Tibial nerve (tissue), 4 donors: ENCODE measurements at places on chromosomes 12 and 14. TPM values are rescaled to one million over a fixed set of nuclear protein-coding genes. Genes with fewer than 3 reads are reported as not detected.

Gene CFAP73
- not detected for total RNA-seq

Gene KLHL33
- total RNA-seq, result 1.2 TPM

Gene LRRC43
- 1.3 TPM for total RNA-seq

Gene RTN1
- 16.1 TPM for total RNA-seq

Gene PROX2
- total RNA-seq, result not detected

DNA sequence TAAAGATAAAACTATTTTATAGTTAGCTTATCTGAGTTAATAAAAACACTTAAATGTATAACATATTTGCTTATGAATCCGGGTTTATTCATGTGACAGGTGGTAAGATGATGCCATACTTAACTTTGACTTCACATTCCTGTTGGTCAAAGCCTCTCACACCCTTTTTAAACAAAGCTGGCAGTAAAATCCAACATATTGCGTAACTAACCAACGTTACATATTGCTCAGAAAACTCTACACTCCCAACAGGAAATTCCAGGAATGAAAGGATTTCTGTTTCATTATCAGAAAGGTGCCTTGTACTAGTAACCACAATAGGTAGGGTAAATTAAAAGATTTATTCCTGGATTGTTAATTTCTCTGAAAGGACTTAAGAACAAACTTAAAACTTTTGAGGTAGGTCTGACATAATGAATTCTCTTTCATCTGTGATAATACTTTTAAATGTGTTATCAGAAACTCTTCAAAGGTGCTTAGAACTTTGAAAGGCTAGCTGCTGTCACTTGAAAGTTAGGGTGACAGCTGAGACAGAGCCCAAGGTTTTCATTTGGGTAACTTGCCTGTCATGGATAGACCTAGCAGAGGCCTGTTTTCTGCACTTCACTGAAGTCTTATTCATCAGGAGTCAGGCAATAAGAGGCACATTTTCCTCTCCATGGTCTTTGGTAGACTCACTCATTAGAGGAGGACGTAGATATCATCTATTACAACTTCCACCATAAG lies 23.8 kb upstream of the CATSPERB start:
- DNase-seq, result no peak

DNA sequence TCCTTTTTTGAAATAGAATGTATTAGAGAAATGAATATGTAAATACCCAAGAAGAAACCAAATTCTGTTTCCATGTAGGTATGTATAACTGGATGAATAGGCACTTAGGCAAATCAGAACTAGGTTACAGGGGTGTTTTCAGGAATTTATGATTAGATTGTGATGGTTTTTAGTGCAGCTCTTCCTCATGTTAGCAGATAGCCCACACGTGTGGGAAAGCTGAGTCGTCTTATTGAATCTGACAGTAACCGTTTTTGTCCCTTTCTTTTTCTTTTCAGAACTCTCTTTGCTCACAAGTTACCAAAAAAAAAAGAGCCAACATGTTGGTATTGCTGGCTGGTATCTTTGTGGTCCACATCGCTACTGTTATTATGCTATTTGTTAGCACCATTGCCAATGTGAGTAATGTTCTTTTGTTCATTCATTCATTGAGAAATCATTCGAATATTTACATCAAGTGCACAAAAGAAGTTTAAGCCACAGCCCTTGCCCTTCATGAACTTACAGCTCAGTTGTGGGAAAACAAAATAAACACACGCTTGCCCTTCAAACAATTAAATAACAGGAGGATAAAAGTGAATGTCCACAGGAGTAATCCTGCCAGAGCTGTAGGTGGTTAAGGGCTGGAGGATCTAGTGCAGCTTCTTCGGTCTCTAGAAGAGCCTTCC lies 14.8 kb downstream of the EMP1 start:
- no peak for DNase-seq

DNA sequence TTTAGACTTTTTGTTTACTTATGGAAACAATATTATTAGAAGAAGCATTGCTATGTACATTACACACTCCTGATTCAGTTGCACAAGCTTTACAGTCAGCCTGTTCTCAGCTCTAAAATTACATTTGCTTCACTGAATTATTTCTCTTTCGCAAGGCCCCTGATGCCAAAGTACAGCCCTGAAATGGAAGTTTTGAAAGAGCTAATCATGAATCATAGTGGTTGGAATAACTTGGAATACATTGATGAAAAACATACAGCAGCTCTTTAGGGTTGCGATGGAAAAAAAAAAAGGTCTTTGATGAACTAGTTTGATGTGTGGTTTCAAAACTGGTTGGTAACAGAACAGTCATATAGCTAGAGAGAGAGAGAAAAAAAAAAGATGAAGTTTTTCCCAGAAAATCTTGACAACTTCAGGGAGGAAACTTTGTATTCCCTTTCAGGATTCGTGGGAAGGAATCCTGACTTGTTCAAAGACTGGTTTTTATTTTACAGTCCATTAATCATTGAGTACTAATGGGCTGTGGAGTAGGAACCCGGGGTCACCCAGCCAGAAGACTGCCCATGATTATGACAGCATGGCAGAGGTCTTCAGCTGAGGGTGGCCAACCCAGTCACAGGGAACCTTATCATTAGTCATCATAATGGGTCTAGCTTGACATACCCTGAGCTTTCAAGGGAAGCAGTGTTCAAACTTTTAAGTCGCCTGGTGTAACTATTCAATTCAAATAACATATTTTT lies 460.1 kb downstream of the NAV3 start:
- no peak for DNase-seq

GRCh38 chr12:74552201-74552600 lies 14.6 kb downstream of the ATXN7L3B start:
- no peak for DNase-seq

DNA sequence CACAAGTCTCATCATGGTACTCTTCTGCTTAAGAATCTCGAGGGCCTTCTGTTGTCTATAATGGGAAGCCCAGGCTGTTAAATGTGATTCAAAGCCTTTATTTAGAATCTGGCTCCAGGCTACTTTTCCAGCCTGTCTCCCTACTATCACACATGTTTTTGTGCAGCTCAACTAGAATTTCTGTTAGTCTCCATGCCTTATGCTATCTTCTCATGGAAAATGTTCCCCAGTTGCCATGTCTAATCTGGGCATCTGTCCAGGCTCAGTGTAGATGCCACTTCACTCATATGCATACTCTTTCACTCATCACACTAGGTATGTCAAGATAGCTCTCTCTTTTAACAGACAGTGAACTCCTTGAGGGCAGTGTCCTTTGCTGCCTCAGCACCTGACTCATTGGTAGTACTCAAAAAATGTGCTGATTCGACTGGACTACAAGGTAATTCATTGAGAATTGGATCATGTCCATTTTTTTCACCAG lies 145.3 kb downstream of the TTLL5 start:
- DNase-seq, result no peak

- DNase-seq, result no peak
Observed at GRCh38 chr12:114479831-114480230, 73.9 kb upstream of the TBX5 start.
